Activated CD4-positive, alpha-beta T cell treated with anti-CD3 and anti-CD28 coated beads, Interleukin-2, amount 50 U/mL, for 48 hours (primary cell): ENCODE measurements at places on chromosomes 2 and 18.

DNA sequence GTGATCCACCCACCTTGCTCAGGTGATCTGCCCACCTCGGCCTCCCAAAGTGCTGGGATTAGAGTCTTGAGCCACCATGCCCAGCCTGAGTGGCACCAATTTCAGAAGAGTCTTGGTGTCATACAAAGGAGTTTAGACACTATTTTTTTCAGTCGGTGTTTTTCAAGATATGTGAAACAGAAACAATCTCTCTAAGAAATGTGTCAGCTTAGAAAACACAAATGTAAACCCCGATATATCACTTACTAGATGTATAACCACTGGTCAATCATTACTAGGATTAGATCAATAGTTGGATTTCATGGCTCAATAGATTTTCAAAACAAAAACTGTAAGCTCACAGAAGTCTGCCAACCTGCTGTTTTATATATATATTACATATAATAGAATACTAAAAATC lies 67.2 kb upstream of the FRZB start:
- no peak for DNase-seq

- no peak for DNase-seq
Measured at GRCh38 chr18:63894106-63894772, 6.7 kb downstream of the SERPINB2 start.

DNA sequence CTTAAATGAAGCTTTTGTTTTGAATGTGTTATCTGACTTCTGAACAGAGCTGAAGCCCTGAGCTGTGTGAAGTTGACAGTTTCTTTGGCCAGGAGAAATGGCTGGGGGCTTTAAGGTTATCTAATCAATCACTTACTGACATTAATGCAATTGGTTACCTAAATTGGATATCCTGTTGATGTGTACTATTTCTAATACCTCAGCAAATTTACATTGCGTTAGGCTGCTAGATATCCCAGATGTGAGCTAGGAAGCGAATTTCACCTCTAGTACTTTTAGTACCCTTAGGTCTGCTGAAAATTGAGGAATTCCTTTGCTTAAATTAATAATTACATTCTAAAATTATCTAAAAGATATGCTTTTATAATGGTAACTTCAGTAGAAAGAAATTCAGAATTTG lies 102.0 kb downstream of the LCLAT1 start:
- no peak for DNase-seq

GRCh38 chr18:62611453-62612288 lies 88.8 kb downstream of the ZCCHC2 start:
- DNase-seq = no peak

DNA sequence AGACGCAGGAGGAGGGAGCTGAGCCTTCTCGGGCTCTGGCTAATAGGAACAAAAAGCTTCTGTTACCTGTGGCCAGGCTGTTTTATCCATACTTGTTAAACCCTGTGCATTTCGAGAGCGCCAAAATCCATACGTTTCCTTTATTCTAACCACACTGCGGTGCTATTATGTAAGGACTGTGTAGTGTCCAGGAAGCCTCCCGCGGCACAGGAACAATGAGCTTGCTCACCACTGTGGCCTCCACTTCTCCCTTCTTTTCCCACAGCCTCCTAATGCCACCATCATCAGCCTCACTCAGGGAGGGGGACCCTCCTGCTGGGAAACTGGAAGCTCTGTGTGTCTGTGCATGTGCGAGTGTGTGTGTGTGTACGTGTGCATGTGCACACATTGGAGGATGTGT lies 268.5 kb downstream of the HAUS1 start:
- DNase-seq = no peak

- DNase-seq = no peak
Measured at GRCh38 chr2:54366487-54367280, 89.4 kb upstream of the SPTBN1 start.

DNA sequence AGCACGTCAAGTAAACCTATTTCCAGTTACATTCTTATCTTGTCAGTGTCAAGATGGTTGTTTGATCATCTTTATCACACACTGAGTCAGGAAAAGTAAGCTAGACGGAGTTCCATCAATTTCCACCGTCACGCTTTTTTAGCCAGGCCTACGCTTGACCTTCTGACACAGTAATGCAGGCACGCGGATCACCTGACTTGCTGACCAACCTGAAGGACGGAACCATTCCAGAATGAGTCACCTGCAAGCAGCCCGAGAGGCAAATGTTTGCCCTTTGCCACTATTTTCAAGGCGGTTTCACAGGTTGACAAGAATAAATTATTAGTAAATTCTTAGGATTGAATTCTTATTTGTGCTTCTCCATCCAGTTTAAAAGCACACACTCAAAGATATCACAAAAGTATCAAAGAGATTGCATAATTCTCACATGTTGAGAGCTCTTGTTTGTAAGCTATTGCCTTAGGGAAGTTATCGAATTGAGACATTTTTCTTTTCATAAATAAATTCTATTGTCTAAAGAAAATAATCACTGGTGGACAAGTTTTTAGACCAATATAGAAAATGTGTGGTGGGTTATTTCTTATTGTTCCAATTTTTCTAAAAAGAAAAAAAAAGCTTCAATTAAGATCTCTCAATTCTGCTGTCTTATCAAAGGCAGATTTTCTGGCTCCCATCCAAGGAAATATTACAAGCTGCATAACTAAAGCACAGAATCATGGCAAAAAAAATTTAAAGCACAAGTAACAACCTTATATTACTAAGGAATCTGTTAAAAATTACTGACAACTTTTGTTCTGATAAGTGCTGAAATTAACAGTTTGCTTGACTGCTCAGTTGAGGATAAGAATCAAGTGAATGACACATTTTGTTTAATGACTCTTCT lies 31.9 kb downstream of the UXS1 start:
- DNase-seq = no peak

DNA sequence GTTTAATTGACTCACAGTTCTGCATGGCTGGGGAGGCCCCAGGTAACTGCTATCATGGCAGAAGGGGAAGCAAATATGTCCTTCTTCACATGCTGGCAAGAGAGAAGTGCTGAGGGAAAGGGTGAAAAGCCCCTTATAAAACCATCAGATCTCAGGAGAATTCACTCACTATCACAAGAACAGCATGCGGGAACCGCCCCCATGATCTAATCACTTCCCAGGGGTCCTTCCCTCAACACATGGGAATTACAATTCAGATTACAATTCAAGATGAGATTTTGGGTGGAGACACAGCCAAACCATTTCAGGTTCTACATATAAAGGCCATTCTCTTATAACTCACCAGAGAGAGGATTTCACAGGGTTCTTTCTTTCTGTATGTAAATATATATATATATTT lies 62.9 kb downstream of the VRK2 start:
- DNase-seq = no peak

GRCh38 chr2:112714836-112715631 lies 5.8 kb upstream of the NT5DC4 start:
- DNase-seq = no peak

DNA sequence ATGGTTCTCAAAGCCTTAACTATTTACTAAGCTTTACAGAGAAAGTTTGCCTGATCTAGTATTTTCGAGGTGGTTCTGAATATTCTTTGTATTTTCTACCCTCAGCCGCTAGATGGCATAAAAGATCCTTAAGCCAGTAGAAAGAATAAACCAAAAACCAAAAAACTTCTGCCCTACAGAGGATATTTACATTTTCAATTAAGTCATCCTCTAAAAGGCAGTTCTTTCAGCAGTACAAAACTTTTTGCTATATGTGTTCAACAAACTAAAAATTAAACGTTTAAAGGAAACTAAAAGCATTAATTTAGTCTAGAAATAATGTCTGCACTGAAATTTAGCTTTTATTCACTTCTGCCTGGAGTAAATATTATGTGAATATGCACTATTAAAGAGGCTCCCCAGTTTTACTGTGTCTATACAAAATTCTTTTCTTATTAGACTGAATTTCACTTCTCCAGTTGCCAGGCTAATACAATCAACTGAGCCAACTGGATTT lies 297.5 kb downstream of the PIEZO2 start:
- no peak for DNase-seq

- no peak for DNase-seq
Measured at GRCh38 chr2:34447097-34447496, 848.0 kb upstream of the FAM98A start.

- no peak for DNase-seq
Measured at GRCh38 chr2:120886534-120887319, 151.1 kb downstream of the GLI2 start.

- DNase-seq = no peak
Measured at GRCh38 chr2:57849843-57850242, 196.8 kb upstream of the VRK2 start.
